ENCODE measurements at places on chromosomes 6 and 20.

GRCh38 chr20:5863040-5863833, 87.1 kb downstream of the TRMT6 start:
- no peak for DNase-seq

DNA sequence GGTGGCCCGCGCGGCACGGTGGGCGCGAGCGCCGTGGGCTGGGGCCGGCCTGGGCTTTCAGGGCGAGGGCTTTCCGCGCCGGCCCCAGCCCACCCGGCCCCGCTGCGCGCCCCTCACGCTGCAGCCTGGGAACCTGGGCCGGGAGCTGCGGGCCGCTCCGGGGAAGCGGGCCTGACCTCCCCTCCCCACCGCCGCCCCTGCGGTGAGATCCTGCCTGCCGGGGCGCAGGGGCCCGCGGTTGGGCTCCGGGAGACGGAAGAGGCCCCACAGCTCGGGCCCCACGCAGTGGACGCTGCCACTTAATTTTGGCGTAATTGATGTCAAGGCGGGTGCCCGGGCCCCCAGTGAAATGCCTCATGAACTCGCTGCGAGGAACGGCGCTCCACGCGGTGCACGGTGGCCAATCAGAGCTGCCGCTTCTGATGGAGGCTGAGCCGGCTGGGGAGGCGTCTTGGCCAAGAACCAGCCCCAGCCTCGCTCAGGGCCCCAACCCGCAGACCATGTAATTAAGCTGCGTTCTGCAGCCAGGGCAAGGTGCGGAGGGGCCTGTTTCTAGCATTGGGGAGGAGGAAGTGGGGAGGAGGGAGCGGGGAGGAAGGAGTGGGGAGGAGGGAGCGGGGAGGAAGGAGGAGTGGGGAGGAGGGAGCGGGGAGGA, 96.1 kb upstream of the BHLHE23 start:
- DNase-seq, result peak; percentile 71

- no peak for DNase-seq
Measured at GRCh38 chr6:75402296-75402695, 91.3 kb downstream of the FILIP1 start.

DNA sequence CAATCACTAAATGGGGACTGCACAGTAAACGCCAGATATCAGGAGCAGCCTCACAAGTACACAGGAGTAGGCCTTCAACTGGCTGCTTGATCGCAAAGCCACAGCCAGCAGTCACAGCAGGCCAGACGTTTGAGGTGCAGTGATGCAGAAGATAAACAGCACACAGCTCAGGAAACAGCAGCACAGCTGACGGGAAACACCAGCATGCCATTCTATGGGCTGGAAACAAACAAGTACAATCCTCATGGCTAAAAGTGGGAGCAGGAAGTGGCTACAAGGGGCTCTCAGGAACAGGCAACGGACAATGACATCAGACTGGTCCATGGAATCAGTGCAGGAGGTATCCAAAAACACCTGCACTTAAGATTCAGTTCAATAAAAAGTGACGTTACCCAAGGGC, 111.0 kb downstream of the DTNBP1 start:
- DNase-seq, result no peak

- no peak for DNase-seq
Measured at GRCh38 chr6:1607516-1608221, 2.0 kb upstream of the FOXC1 start.

GRCh38 chr6:91433660-91434534, 847.0 kb upstream of the MAP3K7 start:
- no peak for DNase-seq

DNA sequence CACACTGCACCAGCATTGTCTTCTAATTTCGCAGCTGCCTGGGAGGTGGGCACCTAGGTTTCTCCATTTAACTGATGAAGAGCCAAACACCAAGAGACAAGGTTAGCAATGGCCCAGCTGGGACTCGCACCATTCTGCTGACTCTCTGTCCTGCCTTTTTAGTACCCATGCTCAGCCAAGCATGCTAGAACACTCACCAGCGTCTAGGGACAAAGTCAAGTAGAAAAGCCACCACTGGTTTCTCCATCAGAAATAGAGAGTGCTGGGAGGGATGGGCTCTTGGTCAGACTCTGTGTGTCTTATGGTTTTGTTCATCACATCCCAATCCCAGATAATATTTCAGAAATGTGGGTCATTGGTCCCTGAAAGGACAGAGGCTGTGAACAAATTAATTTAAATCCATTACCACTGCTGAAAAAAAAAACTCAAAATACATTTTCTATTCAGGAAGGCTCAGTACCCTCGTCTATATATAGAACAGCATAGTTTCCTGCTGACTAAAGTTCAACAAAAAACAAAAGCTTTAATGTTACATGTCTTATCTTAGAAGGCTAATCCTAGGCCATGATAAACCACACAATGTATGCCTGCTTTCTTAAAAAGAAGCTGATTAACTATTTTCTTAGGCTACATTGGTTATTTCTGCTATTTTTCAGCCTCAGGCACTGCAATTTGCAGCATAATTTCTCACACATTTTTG, 111.0 kb downstream of the TBC1D7 start:
- DNase-seq, result no peak

DNA sequence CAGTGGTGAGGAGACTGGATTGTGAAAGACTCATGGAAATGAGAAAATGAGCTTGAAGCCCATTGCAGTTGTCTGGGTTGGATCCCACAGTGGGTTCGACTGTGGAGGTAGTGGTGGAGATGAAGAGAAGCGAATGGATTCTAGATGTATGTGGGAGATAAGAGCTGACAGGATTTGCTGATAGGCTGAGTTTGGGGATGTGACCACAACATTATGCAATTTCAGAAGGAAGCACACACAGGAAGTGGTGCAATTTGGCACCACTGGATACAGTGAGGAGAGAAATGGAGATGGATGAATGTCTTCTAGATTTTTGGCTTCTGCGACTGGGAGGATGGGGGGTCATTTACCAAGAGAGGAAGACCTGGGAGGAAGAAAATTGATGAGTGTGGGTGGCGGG, 64.4 kb upstream of the MAFB start:
- DNase-seq, result no peak

DNA sequence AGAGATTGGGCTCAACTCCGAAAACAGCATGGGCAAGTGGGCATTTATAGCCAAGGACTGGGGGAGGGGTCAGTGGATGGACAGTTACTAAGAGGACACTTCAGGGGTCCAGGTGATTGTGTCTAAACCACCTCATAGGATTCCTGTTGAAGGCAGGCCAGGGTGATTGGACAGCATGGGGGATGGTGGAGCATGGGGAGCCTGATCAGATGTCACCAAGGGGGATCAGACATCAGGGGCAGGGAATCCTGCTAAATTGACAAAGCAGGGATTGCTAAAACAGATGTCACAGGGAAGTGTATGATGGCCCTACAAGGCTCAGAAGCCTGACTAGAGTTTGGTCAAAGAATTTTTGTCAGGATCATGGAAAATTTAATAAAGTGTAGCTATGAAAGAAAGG, 2.4 kb upstream of the PYGB start:
- no peak for DNase-seq

GRCh38 chr6:17393892-17394631, 667 bp downstream of the CAP2 start:
- no peak for DNase-seq

GRCh38 chr6:141050471-141050870, 1082.3 kb upstream of the GJE1 start:
- DNase-seq, result no peak

- no peak for DNase-seq
Measured at GRCh38 chr6:36657942-36658544, 20.5 kb upstream of the CDKN1A start.

GRCh38 chr6:129648819-129649491, 61.0 kb downstream of the ARHGAP18 start:
- no peak for DNase-seq

- DNase-seq, result no peak
Measured at GRCh38 chr6:63415286-63415685, 95.5 kb upstream of the LGSN start.

All from stimulated activated CD4-positive, alpha-beta T cell treated with anti-CD3 and anti-CD28 coated beads, Interleukin-15, amount 100 ng/mL, for 48 hours (primary cell).